ENCODE measurements at places on chromosomes 5 and 9.

DNA sequence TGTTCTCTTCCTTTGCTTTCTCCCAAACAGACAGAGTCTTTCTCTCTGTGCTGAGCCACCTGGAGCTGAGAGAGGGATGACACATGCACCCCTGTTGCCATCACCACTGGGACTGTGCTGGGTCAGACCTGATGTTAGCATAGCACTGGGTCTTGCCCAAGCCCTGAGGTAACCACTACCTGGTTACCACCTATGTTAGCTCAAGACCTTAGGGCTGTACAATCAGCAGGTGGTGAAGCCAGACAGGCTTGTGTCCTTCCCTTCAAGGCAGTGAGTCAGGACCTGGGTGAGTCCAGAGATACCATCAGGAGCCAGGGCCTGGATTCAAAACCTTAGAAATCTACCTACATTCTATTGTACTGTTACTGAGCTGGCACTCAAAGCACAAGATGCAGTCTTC lies 32.1 kb downstream of the FST start:
- DNase-seq: no peak

DNA sequence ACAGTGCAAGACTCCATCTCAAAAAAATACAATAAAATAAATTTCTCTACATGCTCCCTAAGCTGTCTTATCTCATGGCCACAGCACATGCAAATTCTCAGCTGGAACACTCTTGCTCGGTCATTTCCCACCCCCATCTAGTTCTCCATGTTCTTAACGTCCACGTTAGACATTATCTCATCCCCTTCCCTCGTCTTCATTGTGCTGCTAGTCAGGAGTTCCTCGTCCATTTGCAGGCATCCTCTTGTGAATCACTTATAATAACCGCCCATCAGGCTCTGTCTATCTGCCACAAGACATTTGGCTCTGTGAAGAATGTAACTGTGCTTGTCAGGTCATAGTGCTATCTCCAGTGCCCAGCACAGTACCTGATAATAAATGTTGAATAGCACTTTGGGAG lies 32.9 kb upstream of the GOLGA1 start:
- DNase-seq: no peak

DNA sequence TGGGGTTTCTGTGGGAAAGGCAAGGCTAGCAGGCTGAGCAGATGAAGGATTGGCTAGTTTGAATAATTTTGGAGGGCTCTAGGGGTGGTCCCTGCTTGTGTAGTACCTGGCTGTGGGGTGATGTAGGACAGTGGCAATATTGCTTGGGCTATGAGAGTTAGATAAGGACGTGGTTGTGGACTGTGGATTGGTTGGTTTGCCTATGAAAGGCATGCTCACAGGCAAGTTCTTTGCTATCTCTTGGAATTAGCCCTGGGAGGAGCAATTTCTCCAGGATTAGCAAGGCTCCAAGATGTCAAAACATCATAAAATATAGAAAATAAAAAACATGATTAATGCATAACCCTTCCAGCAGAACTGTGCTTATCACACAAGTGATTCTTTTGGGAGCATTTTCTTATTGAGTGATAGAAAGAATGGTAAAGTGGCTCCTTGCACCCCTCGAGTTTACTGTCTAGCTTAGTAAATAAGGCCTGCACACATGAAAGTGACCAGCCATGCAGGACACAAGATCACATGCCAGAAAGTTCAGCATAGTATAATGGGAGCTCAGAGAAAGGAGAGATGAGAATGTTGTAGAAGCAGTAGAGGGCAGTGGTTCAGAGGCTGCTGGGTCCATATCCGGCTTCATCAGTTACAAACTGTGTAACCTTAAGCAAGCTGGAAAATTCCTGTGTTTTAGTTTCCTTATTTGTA lies 13.8 kb downstream of the AOPEP start:
- DNase-seq: no peak

DNA sequence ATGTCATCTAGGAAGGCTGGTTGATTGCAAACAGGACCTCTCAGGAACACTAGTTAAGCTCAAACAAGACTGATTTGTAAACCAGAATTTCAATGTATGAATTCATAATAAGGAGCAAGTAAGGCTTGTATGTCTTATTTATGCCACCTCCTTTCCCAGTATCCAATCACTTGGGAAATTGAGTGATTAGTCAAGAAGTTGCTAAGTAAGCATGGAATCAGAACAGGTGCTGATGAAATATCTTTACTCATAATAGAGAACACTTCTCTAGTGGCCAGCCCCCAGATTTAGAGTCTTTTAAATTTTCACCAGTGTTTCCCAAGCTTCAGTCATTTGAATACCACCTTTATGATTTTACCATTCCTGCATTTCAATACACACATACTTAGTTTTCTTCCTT lies 5.3 kb upstream of the DDX4 start:
- DNase-seq: no peak

DNA sequence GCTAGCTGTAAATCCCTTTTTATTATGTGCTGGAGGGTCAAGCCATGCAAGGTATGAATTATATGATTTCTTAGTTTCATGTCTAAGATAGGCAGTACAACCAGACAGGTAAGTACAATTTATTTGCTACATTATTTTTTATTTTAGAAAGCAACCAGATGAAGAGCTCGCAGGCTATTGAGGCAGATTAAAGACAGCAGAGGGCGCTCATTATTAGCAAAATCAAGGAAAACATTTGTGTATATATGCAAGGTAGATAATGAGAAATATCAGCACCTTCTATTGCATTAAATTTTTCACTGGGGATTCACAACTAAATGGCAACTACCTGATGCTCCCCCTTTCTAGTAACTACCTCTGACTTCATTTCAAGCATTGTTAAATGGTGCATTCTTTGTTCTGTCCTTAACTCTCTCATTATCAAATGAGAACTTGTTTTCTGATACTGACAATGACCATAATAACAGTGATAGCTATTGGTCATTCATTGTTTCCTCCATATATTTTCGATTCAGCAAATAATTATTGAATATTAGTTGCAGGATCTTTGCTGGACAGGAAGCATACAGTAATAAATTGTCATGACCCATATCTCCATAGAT lies 8.6 kb downstream of the SCGB3A2 start:
- no peak for DNase-seq

- no peak for DNase-seq
These were observed 214.4 kb downstream of the PCSK1 start for GRCh38 chr5:96218653-96219052.

DNA sequence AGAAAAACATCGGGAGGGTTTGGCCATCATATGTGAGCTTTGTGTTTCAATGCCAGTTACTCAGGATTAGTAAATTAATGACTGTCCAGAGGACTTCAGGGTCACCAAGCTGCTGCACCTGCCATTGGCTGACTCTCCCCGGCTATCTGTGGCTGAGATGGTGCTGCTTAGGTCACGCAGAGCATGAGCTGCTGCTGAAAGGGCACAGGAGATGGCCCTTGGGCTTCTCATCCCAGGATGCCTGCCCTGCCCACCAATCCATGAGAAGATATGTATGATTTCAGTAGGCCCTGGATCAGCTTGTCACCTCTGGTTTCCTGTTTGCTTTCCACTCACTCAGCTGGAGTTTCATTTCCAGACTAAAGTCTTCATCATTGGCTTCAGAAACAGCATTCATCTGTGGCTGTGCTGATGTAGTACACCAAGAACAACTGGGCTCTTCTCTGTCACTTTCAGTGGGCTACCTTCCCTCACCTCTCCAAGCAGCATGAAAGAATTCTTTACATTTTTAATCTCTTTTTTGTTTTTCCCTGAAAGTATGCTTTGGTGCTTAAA lies 2.4 kb upstream of the CATSPER3 start:
- no peak for DNase-seq

- no peak for DNase-seq
These were observed 481.7 kb downstream of the TLE1 start for GRCh38 chr9:81207651-81208050.

- DNase-seq: no peak
These were observed 21.2 kb downstream of the PTGES2 start for GRCh38 chr9:128106181-128106939.
